Pancreas (tissue), 10 donors: ENCODE measurements at places on chromosomes 7 and 10. TPM values are rescaled to one million over a fixed set of nuclear protein-coding genes. Genes with fewer than 3 reads are reported as not detected.

DNA sequence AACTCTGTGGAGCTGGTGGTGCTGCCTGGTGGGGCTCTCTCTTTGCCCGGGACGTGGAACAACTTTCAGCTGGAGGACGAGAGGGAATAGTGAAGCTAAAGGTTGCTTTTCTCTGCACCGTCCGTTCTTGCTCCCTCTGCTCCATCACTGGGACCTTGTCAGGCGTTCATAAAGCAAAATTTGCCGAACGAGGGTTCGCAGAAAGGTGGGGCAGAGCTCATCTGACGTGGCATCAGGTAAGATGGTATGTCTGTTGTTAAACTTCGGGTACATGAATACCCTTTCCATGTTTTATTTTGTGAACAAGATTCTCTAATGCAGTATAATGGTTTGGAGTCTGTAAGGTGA, 416 bp downstream of the BBS9 start:
- peaks cover 10% of the 10 kb centered on the region for H3K4me1 ChIP-seq
- peak overlapping the region; percentile 89 for H3K27ac ChIP-seq
- DNase-seq = no peak
- no peaks in the 10 kb centered on the region for H3K36me3 ChIP-seq
- H3K27me3 ChIP-seq = no peaks in the 10 kb centered on the region

- H3K27me3 ChIP-seq = no peaks in the 10 kb centered on the region
- no peaks in the 10 kb centered on the region for H3K36me3 ChIP-seq
- no peaks in the 10 kb centered on the region for H3K4me1 ChIP-seq
Observed at GRCh38 chr7:134892963-134893362, 93.3 kb upstream of the AGBL3 start.

Gene ZCCHC24
- 5.6 TPM for total RNA-seq

Gene ANAPC16
- total RNA-seq = 92.6 TPM

DNA sequence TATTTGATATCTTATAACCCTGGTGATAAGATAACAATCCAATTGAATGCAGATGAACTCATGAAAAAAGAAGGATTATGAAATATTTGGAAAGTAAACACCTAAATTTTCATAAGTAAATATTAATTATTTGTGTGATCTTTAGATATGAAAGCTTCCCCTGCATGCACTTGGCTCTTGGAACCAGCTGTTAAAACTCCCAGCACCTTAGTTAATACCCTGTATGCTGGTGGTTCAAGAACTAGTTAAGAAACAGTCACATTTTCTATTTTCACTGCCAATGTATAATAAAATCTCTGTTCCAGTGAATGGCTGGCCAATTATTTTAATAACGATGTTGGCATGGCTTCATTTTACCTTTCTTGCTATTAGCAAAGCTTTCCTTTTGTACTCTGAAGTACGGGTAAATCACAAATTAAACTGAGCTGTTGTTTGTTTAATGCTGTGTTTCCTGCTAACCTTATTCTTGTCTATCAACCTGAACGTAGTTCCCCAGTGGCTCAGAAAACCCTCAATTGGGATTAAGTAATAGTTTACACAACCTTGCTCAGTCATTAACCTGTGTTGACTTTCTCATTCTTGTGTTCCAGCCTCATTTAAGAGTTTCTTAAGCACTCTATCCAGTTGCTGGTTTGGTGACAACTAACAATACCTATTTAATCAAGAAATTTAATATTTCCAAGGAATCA, 38.9 kb downstream of the MET start:
- H3K27me3 ChIP-seq = no peaks in the 10 kb centered on the region
- DNase-seq = no peak
- peak overlapping the region; percentile 84 for H3K27ac ChIP-seq
- H3K36me3 ChIP-seq = no peaks in the 10 kb centered on the region

Gene SPDYE16
- 0.31 TPM for total RNA-seq

DNA sequence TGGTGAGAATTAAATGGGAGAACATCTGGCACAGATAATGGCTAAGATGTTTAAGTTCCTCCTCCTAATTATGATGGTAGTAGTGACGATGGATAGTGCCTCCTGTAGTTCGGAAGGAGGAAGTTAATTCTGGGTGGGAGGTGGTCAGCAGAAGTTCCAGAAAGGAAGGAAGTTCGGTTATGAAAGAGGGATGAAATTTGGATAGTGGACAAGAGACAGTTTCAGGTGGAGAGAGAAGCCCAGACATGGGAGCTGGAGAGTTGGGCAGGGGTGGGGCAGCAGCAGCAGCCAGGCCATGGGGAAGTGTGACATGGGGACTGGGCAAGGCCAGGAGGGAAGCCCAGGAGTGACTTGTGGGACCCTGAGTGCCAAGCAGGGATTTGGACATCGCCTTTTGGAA, 99.5 kb downstream of the CCNY start:
- no peak overlapping the region for H3K4me3 ChIP-seq
- H3K27ac ChIP-seq = no peak overlapping the region
- peaks cover 2% of the 10 kb centered on the region for H3K4me1 ChIP-seq
- H3K27me3 ChIP-seq = no peaks in the 10 kb centered on the region
- no peak for DNase-seq
- no peaks in the 10 kb centered on the region for H3K36me3 ChIP-seq

- H3K27ac ChIP-seq = no peak overlapping the region
- no peaks in the 10 kb centered on the region for H3K4me1 ChIP-seq
- H3K36me3 ChIP-seq = no peaks in the 10 kb centered on the region
Observed at GRCh38 chr7:45902820-45903219, 14.5 kb downstream of the IGFBP1 start.

GRCh38 chr10:44906486-44906885, 4.7 kb upstream of the TMEM72 start:
- DNase-seq = no peak
- no peak overlapping the region for H3K4me3 ChIP-seq
- H3K27ac ChIP-seq = no peak overlapping the region
- no peaks in the 10 kb centered on the region for H3K36me3 ChIP-seq

DNA sequence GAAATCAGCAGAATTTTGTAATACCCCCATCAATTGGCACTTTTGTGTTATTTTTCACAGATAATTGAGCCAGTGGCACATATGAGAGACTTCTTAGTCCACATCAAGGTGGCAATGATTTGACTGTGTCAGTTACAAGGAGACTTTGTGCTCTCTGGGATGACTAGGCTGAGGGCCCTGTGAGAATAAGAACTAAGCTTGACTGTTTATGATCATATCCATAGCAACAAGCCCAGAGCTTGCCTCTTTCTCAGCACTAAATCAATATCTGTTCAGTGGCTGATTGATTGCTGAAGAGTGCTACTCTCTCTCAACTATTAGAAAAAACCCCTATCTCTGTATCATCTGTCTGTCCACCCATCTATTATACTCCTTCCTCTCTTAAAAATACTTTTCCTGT, 185.3 kb upstream of the PLPP4 start:
- no peak overlapping the region for H3K4me3 ChIP-seq
- no peaks in the 10 kb centered on the region for H3K4me1 ChIP-seq
- DNase-seq = no peak
- H3K36me3 ChIP-seq = no peaks in the 10 kb centered on the region

DNA sequence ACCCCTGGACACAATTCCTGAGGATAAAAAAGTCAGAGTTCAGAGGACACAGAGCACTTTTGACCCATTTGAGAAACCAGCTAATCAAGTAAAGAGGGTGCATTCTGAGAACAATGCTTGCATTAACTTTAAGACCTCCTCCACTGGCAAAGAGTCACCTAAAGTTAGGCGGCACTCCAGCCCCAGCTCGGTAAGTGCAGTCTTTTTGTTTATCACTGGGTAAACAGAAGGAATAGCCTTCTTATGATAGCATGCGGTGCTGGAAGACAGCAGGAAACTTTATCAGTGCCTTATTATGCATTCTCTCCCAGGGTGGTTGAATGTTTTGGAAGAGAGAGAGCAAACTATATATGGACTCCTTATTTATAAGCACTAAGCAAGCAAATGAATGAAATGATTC, 130.5 kb downstream of the CDK14 start:
- no peak for DNase-seq
- H3K27ac ChIP-seq = no peak overlapping the region

DNA sequence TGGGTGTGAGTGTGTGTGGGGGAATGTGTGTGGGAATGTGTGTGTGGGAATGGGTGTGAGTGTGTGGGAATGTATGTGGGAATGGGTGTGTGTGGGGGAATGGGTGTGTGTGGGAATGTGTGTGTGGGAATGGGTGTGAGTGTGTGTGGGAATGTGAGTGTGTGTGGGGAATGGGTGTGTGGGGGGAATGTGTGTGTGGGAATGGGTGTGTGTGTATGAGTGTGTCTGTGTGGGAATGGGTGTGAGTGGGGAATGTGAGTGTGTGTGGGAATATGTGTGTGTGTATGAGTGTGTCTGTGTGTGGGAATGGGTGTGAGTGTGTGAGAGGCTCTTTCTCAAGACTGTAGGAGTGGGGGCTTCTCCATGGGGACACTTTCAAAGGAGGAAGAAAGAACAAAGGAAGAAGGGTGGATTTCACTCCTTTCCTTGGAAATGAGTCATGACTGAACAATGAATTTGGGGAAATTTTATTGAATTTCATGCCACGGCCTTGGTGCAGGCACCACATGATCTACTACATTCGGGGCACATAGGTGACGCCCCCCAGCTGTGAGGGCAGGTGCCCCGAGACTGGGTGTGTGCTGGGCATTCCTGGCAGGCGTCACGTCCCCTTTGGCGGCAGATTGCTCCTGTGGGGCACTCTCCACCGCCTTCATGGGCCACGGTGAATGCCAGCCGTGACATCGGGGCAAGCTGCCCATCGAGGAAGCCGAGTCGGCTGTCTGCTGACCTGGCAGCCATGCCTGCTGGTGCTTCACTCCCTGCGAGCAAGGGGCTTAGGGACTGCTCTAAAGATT, 88.8 kb upstream of the INSIG1 start:
- no peak overlapping the region for H3K27ac ChIP-seq
- H3K36me3 ChIP-seq = no peaks in the 10 kb centered on the region
- no peak overlapping the region for H3K4me3 ChIP-seq
- H3K27me3 ChIP-seq = no peaks in the 10 kb centered on the region
- H3K4me1 ChIP-seq = peaks cover 6% of the 10 kb centered on the region
- DNase-seq = no peak

- H3K27ac ChIP-seq = no peak overlapping the region
- DNase-seq = no peak
- H3K36me3 ChIP-seq = no peaks in the 10 kb centered on the region
- H3K4me3 ChIP-seq = no peak overlapping the region
Observed at GRCh38 chr7:132930881-132931280, 151.0 kb downstream of the CHCHD3 start.

DNA sequence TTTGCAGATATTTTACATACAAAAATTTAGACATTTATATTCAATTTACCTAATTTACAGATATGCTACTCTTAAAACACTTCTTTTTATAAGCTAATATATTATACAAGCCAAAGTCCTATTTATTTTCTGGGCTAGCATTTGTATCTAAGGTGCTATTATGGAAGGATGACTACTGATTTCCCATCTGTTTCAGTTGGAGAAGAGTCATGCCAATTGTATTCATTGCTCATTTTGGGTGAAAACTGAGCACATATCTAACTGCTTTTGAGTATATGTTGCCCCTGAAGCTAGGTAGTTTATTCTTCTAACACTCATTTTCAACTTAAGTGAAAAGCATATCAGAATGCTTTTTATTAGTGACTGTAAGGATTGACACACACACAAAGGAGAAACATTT, 172.9 kb downstream of the CDK14 start:
- no peak overlapping the region for H3K27ac ChIP-seq
- no peak overlapping the region for H3K4me3 ChIP-seq
- H3K36me3 ChIP-seq = no peaks in the 10 kb centered on the region
- H3K4me1 ChIP-seq = peaks cover 35% of the 10 kb centered on the region
- no peak for DNase-seq

DNA sequence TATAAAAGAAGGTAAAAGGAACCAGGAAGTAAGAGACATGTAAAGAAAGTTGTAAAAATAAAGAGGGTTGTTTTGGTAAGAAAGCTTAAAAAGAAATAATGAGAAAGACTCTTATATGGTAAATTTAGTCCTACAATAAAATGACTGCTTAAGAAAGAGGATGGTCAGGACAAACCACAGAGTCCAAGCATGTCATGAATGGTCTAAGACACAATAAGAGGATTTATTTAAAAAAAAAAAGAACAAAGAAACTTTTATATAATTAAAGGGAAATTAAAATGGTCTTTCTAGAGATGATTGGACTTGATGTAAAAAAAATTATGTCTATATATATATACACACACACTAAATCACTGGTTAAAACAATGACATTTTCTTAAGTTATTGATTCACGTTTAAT, 18.2 kb downstream of the ATAD1 start:
- no peak overlapping the region for H3K4me3 ChIP-seq
- H3K36me3 ChIP-seq = no peaks in the 10 kb centered on the region
- DNase-seq = no peak
- no peaks in the 10 kb centered on the region for H3K4me1 ChIP-seq
- H3K27me3 ChIP-seq = no peaks in the 10 kb centered on the region

- H3K27me3 ChIP-seq = no peaks in the 10 kb centered on the region
- H3K36me3 ChIP-seq = no peaks in the 10 kb centered on the region
- no peak overlapping the region for H3K4me3 ChIP-seq
- DNase-seq = no peak
- H3K27ac ChIP-seq = no peak overlapping the region
Observed at GRCh38 chr10:326894-327635, 191.8 kb downstream of the ZMYND11 start.

- H3K27ac ChIP-seq = no peak overlapping the region
- H3K4me3 ChIP-seq = no peak overlapping the region
- no peaks in the 10 kb centered on the region for H3K27me3 ChIP-seq
- DNase-seq = no peak
- H3K36me3 ChIP-seq = peaks cover 6% of the 10 kb centered on the region
Observed at GRCh38 chr10:49817845-49818244, 55.7 kb upstream of the OGDHL start.

- H3K27ac ChIP-seq = no peak overlapping the region
- no peak overlapping the region for H3K4me3 ChIP-seq
- DNase-seq = no peak
- no peaks in the 10 kb centered on the region for H3K27me3 ChIP-seq
- no peaks in the 10 kb centered on the region for H3K36me3 ChIP-seq
- H3K4me1 ChIP-seq = no peaks in the 10 kb centered on the region
Observed at GRCh38 chr10:29522061-29522855, 112.5 kb downstream of the SVIL start.

GRCh38 chr7:47602272-47603004, 20.5 kb upstream of the TNS3 start:
- peaks cover 13% of the 10 kb centered on the region for H3K4me1 ChIP-seq
- no peaks in the 10 kb centered on the region for H3K27me3 ChIP-seq
- H3K27ac ChIP-seq = no peak overlapping the region

- no peaks in the 10 kb centered on the region for H3K36me3 ChIP-seq
- no peaks in the 10 kb centered on the region for H3K4me1 ChIP-seq
- no peak for DNase-seq
- H3K4me3 ChIP-seq = no peak overlapping the region
Observed at GRCh38 chr7:158065340-158065739, 522.3 kb downstream of the PTPRN2 start.

- H3K4me3 ChIP-seq = no peak overlapping the region
- no peaks in the 10 kb centered on the region for H3K27me3 ChIP-seq
- no peaks in the 10 kb centered on the region for H3K4me1 ChIP-seq
- no peak for DNase-seq
- H3K27ac ChIP-seq = no peak overlapping the region
Observed at GRCh38 chr10:36946598-36946997, 178.8 kb upstream of the ANKRD30A start.

- no peaks in the 10 kb centered on the region for H3K27me3 ChIP-seq
- no peaks in the 10 kb centered on the region for H3K36me3 ChIP-seq
- no peak overlapping the region for H3K4me3 ChIP-seq
- no peaks in the 10 kb centered on the region for H3K4me1 ChIP-seq
Observed at GRCh38 chr10:89954061-89954460, 252.7 kb downstream of the KIF20B start.
